ENCODE measurements at places on chromosomes 5 and 9. TPM values are rescaled to one million over a fixed set of nuclear protein-coding genes. Genes with fewer than 3 reads are reported as not detected.

Gene LRRC19
- total RNA-seq: not detected

Gene RNF183
- not detected for total RNA-seq

- no peaks in the 10 kb centered on the region for H3K4me1 ChIP-seq
- H3K4me3 ChIP-seq: no peak overlapping the region
- H3K36me3 ChIP-seq: no peaks in the 10 kb centered on the region
- DNase-seq: no peak
- H3K27ac ChIP-seq: no peak overlapping the region
Observed at GRCh38 chr9:7606591-7606990, 193.0 kb downstream of the DMAC1 start.

- H3K36me3 ChIP-seq: no peaks in the 10 kb centered on the region
- H3K27ac ChIP-seq: no peak overlapping the region
- H3K4me1 ChIP-seq: no peaks in the 10 kb centered on the region
Observed at GRCh38 chr9:83204047-83204446, 141.1 kb upstream of the RASEF start.

DNA sequence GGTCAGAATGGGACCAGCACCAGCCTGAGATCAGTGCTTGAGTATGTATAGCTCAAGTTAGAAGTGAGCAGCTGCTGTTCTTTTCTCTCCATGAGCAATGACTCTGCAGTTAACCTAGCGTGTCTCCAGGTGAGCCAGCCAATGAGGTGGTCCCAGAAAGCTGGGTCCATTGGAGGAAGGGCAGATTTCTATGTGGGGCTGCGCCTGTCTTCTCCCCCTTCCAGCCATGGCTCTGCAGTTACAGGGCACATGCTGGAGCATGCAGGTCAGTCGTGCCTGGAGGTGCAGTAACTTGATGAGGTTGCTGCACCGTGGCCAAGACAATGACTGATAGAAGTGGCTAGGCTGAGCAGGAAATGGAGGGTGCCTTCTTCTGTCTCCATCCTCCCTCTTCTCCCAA, 29.6 kb upstream of the CXCL14 start:
- H3K36me3 ChIP-seq: no peaks in the 10 kb centered on the region
- DNase-seq: no peak
- no peak overlapping the region for H3K27ac ChIP-seq
- H3K27me3 ChIP-seq: peaks cover 11% of the 10 kb centered on the region

Data from astrocyte (in vitro differentiated cells and primary cell).